Spleen (tissue), 13 donors: ENCODE measurements at places on chromosomes 12 and 14. TPM values are rescaled to one million over a fixed set of nuclear protein-coding genes. Genes with fewer than 3 reads are reported as not detected.

TTC9 gene
- 7.3 TPM for polyA plus RNA-seq

NRIP2 gene
- 2.6 TPM for polyA plus RNA-seq

CARMIL3 gene
- polyA plus RNA-seq, result 0.39 TPM

MANSC4 gene
- 0.16 TPM for polyA plus RNA-seq

DPF3 gene
- polyA plus RNA-seq, result 1.1 TPM

NGB gene
- polyA plus RNA-seq, result not detected

RERG gene
- 14.5 TPM for polyA plus RNA-seq

- peak; percentile 82 for DNase-seq
These were observed 121.7 kb downstream of the PPM1H start for GRCh38 chr12:62813031-62813829.

DNA sequence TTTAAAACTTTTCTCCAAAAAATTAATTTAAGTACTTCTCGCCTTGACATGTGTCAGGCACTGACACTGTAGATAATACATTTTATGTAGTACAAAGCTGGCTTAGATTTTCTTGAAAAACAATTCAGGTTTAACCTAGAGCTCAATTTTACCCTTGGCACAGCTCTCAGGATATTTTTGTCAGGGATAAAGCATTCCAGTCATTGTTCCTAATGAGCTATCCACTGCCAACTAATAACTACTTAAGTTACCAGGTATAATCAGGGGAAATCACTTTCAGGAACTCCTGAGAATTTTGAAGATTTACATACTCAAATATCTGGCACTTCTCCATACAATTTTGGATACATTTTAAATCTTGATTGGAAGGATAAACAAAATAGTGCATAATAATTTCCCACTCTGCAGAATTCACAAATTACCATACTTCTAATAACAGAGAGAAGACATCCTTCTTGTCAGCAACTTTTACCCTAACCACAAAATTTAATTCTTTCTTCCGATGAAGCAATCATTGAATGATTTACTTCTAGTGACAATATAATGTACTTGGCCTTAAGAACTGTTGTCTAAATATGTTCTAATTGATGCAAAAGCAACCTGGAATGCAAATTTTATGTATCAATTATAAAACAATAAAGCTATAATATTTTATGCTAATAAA lies 4.8 kb downstream of the RASSF9 start:
- no peak for DNase-seq

GRCh38 chr14:30838351-30838750 lies 36.0 kb upstream of the COCH start:
- DNase-seq, result no peak

DNA sequence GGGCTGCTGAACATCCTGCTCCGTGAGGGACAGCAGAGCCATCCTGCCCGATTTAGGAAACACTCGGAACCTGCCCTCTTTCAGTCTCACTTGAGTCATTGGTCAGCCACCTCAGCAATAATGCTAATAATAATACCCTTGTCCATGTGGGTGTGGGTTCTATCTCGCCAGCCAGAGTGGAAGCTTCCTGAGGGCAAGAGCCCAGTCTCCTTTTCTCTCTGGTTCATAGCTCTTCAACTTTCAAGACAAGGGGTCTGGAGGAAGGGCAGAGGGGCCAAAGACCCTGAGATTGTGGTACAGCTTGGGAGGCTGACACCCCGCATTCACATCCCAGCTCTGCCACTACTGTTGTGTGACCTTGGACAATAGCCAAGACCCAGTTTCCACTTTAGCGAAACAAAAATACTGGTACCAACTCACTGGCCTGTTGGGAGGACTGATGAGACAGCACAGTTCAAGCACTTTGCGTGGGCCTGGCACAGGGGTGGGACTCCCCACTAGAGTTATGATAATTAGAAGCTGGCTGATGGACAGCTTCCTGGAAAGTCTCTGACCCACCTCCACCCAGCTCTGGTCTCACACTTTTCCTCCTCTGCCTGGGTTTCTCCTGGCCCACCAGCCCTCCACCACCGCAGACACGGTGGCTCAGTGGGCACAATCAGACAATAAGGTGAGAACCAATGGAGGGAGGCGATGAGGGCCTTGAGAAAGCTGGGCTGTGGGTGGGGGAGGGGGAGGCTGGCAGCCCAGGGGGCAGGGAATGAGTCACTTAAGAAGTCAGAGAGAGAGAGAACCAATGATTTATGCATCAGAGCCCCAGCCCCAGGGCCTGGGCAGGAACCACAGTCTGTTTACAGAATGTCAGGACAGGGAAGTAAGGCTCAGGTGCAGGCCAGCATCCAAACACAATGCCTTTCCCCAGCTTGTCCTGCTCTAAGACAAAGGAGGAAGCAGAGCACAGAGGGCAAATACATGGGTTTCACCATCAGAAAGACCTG lies 9.6 kb downstream of the FAIM2 start:
- DNase-seq, result no peak

- peak; percentile 78 for DNase-seq
These were observed 165.8 kb downstream of the EMP1 start for GRCh38 chr12:13362260-13362841.

GRCh38 chr14:91272341-91273272 lies 28.1 kb upstream of the GPR68 start:
- no peak for DNase-seq

DNA sequence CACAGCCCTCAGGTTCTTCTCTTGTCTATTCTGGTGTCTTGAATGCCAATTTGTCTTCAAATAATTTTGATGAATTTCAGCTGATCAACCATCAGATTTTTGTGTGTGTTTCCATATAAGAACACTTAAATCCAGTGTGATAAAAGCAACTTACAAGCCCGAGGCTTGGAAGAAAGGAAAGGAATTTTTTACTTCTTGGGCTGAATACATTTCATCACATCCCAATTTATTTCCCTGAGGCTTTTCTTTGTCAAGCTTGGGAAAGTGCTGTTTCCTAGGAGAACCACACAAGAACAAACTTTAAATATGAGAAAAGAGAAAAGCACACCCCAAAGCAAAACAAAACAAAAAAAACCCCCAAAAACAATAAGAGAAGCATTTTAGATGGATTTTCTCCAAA lies 26.6 kb downstream of the GPRC5D start:
- no peak for DNase-seq

- no peak for DNase-seq
These were observed 78.8 kb upstream of the RTL1 start for GRCh38 chr14:100982353-100982752.
